Lower leg skin (tissue), 4 donors: ENCODE measurements at places on chromosomes 16 and 17.
A peak's percentile ranks its signal among the peaks of the same experiment; 100 is the strongest.

GRCh38 chr17:9636501-9636900 is 8.8 kb upstream of the USP43 start:
- no peak for DNase-seq

DNA sequence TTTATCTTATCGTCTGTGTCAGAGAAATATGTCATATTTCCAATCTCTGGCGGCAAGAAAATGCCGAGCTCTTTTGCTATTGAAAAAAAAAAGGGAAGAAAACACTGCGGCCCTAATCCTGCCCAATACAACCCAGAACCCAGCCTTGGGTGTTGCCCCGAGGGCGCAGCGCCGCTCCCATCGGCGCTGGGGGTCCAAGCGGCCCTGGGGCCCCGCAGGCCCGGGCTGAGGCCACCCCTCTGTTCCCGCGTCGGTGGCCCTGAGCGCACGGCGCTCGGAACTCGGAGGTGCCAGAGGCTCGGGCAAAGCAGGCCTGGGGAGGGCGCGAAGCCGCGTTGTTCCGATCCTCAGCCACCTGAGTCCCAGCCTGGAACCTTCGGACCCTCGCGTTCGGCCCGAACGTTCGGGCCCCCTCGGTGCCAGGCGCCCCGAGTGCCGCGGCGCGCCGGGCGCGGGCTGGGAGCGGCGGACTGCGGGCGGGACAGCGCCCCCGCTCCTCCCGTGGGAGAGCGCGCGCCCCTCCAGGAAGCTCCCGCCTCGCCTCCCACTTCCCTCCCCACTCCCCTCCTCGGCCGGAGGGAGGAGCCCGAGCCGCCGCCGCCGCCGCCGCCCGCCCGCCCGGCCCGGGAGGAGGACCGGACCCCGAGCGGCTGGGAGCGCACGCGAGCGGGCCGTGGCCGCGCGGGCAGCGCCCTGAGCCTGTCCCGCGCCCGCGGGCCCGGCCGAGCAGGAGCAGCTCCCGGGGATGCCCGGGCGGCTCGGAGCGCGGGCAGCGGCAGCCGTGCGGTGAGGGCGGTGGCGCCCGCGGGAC is at the start of gene CPNE2:
TSS of gene CPNE2 (plus strand) at position 609 of the 811 bp plus-strand sequence. CDS start 18,160 bp downstream, outside the sequence.
- DNase-seq, result peak; percentile 91

DNA sequence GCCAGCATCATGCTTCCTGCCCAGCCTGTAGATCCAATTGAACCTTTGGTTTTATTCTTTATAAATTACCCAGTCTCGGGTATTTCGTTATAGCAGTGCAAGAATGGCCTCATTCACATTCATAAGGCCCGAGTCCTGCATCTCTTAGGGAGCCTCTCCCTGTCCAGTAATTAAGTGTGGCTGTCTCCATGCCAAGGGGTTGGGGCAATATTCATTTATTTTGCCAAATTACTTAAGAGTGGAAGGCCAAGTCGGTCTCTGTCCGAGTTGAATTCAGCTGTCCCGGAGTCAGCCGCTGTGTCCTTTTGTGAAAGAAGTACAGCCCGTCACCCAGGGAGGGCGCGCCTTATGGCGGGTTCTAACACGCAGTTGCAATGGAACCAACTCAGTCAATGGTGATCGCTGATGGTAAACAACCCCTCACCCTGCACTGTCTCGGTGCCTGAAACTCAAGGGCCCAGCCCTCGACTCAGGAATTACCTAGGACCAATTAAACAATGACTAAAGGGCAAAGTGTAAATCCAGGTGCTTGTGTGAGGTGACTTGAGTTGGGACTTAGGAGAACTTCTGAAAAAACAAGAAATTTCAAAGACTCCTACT is 22.2 kb downstream of the KIAA0513 start:
- DNase-seq, result no peak

DNA sequence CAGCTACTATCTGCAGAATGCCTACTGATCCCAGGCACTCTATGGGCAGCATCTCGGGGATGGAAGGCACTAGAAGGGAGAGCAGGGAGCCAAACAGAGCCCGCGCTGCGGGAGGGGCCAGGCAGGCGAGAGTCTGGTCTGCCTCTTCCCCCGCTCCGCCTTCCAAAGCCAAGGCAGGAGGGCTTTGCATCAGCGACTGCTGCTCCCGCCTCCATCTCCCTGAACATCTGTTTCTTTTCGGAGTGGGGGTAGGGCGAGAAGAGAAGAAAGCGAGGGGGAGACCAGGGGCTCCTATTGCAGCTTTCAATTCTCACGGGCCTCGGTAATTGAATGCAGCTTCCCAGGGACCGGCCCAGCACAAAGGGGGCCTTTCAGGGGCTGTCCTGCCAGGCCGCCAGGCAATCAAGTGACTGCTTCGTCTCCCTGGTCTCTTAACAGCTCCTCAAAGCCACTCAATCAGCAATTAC is 31.4 kb upstream of the CDC42EP4 start:
- DNase-seq, result no peak

- DNase-seq, result peak; percentile 75
Observed at GRCh38 chr16:66650707-66651473, 45.7 kb downstream of the CMTM4 start.

GRCh38 chr17:6170349-6170748 is 100.2 kb downstream of the WSCD1 start:
- DNase-seq, result peak; percentile 45

- no peak for DNase-seq
Observed at GRCh38 chr16:19223235-19224170, 55.5 kb downstream of the SYT17 start.

DNA sequence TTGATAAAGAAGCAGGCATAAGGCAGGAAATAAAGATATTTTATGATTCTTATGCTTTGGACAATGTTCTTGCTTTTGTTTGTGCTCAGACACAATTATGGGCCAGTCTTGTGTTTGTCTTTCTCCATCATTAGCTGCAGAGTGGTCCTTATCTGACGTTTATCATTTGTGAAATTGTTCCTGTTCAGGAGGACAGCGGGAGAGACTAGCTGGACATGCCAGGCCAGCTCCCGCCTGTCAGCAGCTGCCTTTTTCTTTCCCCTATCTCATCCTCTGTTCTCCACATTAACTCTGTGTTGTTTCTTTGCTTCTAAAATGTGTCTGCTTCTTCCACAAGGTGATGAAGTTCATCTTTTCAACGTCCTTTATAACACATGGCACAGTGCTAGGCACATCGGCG is 333.5 kb downstream of the NPIPA8 start:
- DNase-seq, result no peak

GRCh38 chr16:58018803-58019202 is 6.8 kb upstream of the MMP15 start:
- no peak for DNase-seq

GRCh38 chr16:74700438-74701225 is at the start of gene MLKL:
TSS of gene MLKL (minus strand) at chr16:74700862. CDS start at chr16:74695757, 5,105 bp downstream.
- DNase-seq, result peak; percentile 92

- no peak for DNase-seq
Observed at GRCh38 chr17:55889271-55889670, 138.4 kb downstream of the PCTP start.

GRCh38 chr16:79062336-79062735 is 538.2 kb downstream of the MAF start:
- DNase-seq, result no peak

GRCh38 chr16:66901626-66902025 is 17.1 kb downstream of the CDH16 start:
- DNase-seq, result no peak

GRCh38 chr17:48644159-48644558 is 18.0 kb upstream of the HOXB9 start:
- no peak for DNase-seq
